ENCODE measurements at places on chromosomes 7 and 10.

DNA sequence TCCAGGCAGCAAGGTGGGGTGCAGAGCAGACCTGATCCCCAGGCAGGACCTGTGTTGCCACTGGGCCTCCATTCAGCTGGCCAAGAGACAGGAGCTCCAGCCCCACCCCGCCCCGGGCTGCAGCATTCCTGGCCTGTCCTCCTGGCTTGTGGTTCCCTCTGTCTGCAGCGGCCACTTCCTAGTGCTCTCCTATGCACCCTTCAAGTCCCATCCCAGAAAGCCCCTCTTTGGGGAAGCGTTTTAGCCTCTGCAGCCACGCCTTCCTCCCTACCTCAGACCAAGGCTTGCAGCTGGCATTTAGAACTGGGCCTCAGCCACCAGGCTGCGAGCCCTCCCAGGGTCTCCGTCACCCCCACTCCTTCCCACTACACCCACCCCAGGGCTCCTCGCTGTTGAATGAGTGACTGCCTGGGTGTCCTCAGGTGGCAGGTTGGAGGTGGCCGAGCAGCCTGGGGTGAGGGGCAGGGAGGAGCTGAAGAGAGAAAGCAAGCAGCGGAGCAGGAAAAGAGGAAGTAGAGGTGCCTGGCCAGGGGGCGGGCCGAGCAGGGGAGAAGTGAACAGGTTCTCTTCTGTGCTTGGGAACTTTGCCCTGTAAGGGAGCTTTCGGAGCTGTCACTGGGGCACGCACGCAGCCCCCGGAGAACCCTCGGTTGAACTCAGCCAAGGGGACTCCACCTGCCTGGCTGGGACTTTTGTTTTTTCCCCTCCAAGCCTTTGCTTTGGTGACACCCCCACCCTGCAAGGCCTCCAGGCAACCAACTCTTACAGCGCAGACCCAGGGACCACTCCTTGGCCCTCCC, 109.1 kb upstream of the TNRC18 start:
- peak; percentile 43 for DNase-seq

- DNase-seq, result no peak
These were observed 34.0 kb downstream of the LEP start for GRCh38 chr7:128274884-128275603.

DNA sequence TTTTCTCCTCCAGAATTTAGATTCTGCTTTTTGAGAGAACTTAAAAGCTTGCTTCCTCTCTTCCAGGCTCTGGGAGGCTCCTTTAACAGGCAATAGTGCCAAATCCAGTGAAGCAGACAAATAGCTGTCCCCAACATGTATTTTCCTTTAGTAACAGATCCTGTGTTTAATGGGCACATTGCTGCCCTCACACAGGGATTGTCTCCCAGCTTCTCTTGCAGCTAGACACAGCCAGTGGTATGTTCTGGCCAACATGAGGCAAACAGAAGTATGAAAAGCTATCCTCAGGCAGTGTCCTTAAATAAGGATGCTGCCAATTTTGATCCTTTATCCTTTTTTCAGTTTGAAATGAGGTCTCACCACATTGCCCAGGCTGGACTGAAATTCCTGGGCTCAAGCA, 38.2 kb downstream of the MALSU1 start:
- no peak for DNase-seq

DNA sequence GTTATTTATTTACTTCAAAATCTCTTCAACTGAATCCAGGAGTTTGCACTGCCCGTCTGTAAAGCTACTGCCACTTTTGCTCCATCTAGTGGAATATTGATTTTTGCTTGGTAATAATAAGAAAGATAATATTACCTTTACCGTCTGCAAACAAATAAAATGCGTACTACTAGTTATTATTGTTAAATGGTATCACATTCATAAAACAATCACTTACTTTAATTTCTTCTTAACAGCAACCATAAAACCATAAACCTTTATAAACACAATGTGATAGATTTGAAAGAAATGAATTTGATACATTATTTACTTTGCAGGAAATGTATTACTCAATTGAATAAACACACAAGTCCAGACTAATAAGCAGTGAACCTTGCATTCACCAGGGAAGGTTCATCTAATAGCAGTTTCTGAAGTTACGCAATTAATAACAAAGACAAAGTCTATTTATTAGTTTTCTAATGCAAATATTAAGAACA, 6.4 kb downstream of the AGMO start:
- no peak for DNase-seq

- no peak for DNase-seq
These were observed 709 bp downstream of the GPAM start for GRCh38 chr10:112182784-112183328.

- DNase-seq, result no peak
These were observed 39.3 kb downstream of the RBM17 start for GRCh38 chr10:6128087-6128486.

DNA sequence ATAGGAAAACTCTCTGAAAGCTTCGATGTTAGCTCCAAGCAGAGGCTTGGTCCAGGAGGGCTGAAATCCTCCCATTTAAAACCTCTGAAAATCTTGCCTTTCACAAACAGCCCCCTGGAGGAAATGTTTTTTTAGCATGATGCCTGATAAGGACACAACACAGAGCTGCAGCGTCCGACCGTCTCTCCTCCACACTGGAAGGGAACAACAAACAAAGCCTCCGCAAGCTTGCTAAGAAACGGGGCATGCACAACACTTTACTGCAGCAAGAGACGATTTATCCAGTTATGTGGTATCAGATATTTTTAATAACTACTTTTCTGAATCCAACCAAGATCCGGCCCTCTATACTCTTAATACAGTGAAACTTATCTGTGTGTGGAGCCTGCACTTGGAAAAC, 182.3 kb downstream of the PTPRN2 start:
- no peak for DNase-seq

DNA sequence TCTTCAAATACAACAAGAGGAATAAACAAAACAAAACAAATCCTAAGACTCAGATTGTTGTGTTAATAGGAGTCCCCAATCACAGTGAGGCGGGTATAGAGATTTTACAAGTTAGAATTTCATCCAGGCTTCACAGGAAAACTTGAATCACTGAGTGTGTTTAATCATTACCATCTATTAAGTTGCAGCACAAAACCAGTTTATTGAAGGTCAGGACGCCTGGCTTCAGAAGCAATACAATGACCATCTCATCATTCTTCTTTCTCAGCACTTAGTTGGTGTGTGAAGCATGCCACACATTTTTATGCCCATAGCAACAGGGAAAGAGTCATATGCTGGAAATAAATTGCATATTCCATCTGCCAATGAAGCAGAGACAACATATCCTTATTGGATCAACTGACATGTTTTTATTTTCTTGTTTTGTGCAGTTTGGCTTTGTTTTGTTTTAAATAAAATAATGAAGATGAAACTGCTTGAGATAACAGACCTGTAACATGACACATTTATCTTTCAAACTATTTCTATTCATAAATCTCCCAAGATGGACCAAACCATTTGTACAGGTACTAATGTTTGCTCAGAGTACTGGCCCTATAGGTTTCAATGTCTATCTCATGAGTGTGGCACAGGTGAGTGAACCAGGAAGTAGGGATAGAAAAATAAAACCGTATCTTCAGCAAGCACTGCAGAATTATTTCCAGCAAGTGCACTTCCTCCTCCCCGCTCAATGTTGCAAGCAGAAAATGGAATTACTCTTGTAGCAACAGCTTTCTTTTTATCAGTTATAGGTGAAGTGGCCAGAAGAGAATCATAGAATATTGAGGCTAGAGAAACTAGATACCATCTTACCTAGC, 40.4 kb downstream of the TAC1 start:
- DNase-seq, result no peak

DNA sequence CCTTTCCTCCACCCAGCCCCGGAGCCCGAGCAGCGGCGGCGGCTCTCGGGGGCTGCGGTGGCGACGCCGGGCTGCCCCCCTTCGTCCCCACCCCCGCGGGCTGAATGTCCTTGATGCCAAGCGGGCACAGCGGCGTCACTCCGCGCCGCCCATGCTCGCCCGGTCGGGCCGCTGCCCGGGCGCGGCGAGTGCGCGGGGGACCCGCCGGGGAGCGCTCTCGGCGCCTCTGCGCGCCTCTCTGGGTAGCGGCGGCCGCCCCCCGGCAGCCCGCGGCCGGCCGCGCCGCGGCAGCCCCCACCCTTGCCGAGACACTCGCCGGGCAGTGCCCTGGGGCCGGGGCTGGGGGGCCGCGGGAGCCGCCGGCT, 433 bp upstream of the PLXNA4 start:
- no peak for DNase-seq

DNA sequence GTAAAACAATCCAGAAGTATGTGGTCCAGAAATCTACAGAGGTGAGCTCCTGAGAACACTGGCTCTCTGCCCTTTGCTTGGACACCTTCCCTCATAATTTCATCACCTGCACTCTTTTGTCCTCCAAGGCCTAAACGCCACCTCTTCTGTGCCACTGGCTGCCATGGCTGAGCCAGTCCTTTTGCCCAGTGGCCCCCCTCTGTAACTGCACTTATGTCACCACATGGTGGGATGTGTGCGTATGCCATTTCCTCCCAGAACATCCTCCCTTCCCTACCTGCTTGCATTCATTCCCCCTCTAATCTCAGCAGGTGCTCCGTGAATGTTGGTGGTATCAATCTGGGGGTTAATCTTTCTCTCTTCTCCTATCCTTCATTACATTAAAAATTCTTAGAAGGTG, 17.3 kb upstream of the DUSP5 start:
- DNase-seq, result no peak

- no peak for DNase-seq
These were observed 61.0 kb upstream of the NFE2L3 start for GRCh38 chr7:26090927-26091519.

DNA sequence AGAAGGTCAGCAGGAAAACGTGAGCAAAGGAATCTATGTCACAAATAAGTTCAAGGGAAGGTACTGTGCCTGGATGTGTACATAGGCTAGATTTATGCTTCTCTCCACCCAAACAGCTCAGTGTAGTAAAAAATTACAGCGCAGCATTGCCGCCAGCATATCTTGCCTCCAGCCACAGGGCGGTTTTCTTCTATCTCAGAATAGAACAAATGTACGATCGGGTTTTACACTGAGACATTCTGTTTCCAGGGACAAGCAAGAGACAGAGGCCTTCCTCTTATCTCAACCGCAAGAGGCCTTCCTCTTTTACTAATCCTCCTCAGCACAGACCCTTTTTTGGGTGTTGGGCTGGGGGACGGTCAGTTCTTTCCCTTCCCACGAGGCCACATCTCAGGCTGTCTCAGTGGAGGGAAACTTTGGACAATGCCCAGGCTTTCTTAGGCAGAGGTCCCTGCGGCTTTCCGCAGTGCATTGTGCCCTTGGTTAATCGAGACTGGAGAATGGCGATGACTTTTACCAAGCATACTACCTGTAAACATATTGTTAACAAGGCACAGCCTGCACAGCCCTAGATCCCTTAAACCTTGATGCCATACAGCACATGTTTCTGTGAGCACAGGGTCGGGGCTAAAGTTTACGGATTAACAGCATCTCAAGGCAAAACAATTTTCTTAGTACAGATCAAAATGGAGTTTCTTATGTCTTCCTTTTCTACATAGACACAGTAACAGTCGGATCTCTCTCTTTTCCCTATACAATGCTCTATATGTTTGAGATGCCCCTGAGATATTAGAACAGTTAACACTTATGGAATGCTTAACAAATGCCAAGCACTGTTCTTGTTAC, 11.6 kb upstream of the ABHD11 start:
- DNase-seq, result no peak

DNA sequence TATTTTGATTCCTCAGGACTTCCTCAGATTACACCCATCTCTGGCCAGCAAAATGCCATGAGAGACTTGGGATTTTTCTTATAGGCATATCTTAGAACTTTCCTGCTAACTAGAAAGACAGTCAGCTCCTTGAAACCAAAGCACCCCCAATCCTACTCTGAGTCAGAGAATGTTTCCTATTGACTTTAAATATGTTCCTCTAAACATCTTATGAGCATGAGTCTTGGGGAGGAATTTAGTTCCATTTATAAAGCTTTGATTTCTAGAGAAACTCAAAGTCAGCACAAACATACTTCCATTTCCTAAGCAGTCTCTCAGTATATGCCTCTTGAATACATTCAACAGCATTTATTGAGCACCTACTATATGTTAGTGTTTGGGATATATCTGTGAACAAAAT, 128.5 kb downstream of the INHBA start:
- no peak for DNase-seq

- DNase-seq, result no peak
These were observed 42.4 kb upstream of the NANOS1 start for GRCh38 chr10:118986815-118987790.

- DNase-seq, result no peak
These were observed 30.2 kb upstream of the EZH2 start for GRCh38 chr7:148914208-148914777.

- no peak for DNase-seq
These were observed 75.6 kb upstream of the TCERG1L start for GRCh38 chr10:131387018-131387529.

DNA sequence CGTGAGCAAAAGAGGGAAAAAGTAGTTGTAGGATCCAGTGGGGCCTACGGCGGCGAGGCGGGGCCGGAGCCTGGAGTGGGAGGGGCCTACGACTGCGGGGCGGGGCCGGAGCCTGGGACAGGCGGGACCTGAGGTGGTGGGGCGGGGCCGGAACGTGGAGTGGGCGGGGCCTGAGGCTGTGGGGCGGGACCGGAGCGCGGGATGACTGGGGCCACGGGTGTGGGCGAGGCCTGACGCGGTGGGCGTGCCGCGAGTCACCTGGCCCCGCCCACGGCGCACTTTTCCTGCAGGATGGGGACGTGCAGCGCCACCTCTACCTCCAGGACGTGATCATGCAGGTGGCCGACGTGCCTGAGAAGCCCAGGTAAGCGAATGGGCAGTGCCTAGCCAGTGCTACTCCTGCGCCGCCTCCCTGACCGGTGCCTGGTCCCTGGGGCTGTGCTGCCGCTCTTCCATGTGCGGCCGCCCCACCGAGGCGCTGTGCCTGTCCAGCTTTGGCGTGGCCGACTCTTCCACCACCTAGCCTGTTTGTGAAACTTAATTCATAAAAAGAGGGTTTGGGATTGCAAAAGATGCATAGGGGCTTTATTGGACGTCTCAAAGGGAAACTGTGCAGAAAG, 496 bp downstream of the ZNF511 start:
- DNase-seq, result peak; percentile 93

DNA sequence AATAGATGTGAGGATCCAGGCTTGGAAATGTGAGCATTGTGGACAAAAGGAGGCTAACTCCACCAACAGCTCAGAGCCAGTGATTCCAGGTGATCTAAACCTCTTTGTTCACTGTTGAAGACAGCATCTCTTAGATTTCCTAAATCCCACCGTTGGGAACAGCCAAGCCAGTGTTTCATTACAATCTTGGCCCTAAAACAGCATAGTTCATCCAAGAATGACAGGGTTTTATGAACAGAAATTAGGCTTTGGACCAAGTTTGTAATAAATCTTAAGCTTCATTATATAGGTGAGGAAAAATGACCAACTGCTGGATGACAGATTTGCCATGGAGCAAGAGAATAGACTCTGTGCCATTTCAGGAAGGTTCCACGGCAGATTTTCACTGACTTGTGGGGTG, 65.8 kb downstream of the MTURN start:
- DNase-seq, result no peak

- no peak for DNase-seq
These were observed 60.4 kb downstream of the ANKIB1 start for GRCh38 chr7:92306153-92306552.

DNA sequence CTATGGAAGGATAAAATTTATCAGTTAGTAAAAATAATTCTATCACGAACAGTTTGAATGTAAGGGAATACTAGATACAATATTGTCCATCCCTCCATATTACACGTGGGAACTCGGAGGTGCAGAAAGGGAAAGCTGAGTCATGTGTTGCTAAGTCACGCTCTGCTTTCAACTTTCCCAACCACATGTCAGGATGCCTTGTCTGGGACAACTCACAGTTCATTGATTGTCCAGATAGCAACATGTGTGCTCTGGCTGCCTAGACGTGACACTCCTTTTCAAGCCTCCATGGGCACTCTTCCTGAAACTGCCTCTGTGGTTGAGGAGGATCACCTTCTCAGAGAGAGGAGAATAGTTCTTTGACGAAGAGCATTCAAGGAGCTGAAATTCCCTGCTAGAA, 808.1 kb downstream of the GRID1 start:
- DNase-seq, result no peak

All from CD4-positive, alpha-beta memory T cell (primary cell).